ENCODE measurements at places on chromosomes 6 and 20.

DNA sequence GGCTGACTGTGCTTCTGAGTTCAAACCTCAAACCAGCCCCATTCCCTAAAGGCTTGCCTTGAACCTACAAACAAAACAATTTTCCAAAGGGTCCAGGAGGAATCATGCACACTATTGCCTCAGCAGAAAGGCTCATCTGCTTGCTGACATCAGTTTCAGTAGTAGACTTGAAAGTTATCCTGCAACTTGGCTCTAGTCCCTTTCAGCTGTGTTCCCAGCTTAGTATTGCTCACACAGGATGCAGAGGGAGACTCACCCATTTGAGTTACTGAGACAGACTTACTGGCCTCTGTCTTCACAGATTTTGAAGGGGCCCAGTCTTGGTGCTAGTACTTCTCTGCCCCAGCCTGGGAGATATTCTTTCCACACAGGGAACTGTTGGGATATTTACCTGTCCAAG, 38.5 kb upstream of the TFB1M start:
- DNase-seq: no peak

- DNase-seq: no peak
These were observed 36.5 kb upstream of the MPC1 start for GRCh38 chr6:166419286-166419685.

GRCh38 chr20:63095718-63096654, 89.2 kb upstream of the BHLHE23 start:
- no peak for DNase-seq

- DNase-seq: no peak
These were observed 32.1 kb downstream of the DSTN start for GRCh38 chr20:17601957-17602356.

- DNase-seq: peak; percentile 90
These were observed 38.9 kb downstream of the OR2B2 start for GRCh38 chr6:27873021-27873940.

GRCh38 chr6:56004426-56004825, 129.0 kb upstream of the BMP5 start:
- DNase-seq: no peak

GRCh38 chr6:14126191-14126590, 8.6 kb downstream of the CD83 start:
- no peak for DNase-seq
